ENCODE measurements at places on chromosomes 13 and 19.
A peak's percentile ranks its signal among the peaks of the same experiment; 100 is the strongest.

DNA sequence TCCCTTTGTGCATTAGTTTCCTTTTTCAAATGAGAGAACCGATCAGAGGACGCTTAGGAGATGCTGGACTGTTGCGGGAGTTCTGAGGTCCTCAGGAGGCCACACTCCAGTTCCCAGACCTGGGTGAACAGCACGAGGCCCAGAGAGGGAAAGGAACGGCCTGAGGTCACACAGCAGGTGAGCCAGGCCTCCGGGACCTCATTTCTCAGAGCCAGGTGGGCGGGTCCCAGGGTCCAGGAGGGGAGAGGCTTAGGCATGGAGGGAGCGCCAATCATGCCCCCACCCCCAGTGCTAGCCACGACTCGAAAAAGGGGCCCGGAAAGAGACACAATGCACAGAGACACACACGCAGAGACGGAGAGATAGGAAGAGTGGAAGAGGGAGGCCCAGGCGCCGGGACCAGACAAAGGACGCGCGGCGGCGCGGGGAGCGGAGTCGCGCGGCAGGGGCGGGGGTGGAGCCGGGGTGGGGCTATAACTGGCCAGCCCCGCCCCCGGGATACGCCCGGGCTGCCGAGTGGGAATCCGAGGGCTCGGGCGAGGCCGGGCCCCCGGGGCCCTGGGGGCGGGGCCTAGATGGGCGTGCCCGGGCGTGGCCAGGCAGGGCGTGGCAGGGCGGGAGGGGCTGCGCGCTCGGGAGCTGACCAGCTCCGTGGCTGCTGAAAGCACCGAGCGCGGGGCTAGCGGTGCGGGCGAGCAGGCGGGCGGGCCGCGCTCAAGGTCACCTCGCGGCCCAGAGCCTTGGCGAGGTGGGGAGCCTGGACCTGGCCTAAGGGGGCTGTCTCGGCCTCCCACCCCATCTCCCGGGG lies 1.6 kb downstream of the ELAVL3 start:
- no peak for DNase-seq

DNA sequence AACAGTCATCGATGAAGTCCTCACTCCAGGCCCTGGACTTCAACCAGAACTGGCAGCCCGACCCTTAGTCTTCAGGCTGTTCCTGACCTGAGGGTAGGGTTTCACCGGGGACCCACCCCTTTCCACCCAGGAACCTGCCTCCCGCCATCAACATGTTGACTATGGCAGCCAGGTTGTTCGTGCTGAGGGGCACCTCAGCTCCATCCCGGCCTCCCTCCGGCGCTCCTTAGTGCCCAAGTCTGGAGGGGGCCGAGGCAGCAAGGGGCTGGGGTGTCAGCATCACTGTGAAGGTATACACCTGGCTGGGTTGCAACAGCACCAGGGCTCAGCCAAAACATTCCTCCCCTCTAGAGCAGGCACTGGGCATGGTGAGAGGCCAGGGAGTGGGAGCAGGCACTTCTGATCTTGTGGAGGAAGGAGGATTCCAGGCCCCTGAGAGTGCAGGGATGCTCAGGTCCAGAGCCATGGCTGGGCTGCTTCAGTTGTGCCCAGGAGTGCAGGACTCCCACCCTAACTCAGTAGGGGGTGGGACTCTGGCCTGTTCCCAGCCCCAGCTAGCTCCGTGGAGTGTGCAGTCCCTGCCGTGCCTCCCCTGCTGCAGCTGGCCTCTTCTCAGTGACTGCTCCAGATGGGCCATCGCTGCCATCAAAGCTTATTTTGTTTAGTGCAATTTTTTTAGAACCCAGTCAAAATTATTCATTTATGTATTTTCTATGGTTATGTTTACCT lies 1445.9 kb downstream of the PCDH9 start:
- no peak for DNase-seq

GRCh38 chr13:112843392-112844111 lies 125.5 kb upstream of the MCF2L start:
- DNase-seq: no peak

DNA sequence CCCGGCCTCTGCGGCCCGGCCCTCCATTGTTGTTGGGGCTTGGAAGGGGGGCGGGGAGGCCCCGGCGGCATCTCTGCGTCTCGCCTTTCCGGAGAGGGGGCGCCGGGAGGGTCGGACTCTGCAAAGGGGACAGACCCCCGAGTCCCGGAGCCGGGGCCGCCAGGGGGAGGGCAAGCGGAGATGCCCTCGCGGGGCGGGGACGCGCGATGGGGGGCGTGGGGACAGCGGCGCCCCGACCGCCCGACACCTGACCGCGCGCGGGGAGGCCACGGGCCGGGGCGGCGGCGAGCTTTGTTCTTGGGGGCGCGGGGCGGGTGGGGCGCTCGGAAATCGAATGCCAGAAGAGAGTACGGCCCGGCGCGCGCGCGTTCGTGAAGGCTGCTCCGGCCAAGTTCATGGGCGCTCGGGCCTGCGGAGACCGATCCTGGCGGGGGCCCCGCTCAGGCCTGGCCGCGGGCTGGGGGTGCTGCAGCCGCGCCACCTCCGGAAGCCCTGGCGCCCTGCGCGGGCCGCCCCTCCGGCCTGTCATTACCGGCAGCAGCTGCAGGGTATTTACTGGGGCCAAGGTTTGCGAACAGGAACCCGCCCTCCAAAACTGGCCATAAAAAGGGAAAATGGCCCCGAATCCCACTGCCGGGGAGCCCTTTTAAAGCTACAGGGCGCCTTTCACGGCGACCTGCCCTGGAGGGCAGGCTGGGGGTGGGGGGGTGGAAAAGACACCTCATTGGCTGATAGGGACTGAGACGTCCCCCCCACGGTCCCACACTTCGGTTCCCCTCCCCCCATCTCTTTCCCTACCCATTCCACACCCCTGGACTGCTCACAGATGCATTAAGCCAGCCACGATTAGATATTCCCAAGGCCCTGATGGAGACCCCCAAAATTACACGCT lies 11.1 kb upstream of the NANOS3 start:
- no peak for DNase-seq

- peak; percentile 47 for DNase-seq
Observed at GRCh38 chr19:28878862-28879566, 333.9 kb downstream of the UQCRFS1 start.

GRCh38 chr13:24511816-24512196 lies 772 bp downstream of the PARP4 start:
- DNase-seq: no peak

DNA sequence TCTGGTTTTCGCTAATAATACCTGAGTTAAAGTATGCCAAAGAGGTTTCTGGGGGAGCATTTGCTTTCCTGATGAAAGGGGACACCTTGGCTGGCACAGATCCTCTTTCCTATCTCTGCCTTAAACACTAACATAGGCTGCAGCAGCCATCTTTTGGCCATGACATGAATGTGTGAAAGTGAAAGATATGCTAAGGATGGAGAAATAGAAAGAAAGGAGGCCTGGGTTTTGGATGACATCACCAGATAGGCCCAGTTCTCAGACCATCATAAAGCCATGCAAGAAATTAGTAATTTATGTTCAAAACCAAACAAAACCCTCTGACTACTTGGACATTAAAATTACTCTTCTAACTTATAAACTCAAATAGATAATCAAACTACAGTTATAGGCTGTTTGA lies 279.7 kb downstream of the COG6 start:
- DNase-seq: no peak

DNA sequence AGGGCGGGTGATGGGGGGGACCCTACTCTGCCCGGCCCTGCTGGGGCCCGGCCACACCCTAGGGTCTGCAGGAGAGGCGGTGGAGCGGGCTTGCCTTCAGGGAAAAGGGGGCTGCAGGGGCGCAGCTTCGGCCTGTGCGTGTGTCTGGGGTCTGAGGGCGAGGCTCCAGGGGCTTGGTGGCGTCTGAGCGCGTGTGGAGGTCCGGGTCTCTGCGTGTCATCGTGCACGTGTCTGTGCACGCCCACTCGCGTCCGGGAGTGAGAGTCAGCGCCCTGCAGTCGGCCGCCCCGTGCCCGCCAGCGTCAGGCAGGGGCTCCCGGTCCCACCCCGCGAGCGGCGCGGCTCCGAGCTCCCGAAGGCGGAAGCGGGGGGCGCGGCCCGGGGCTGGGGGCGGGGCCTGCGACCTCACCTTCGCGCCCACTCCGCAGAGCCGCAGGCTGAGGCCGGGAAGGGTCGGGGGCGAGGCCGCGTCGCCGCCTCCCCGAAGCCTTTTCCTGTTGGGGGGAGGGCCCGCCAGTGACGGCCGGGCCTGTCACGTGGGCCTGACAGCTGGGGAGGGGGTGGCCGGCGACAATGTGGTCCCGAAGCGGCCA lies at the start of gene ARHGAP45:
TSS of gene ARHGAP45 (plus strand) at position 420 of the 593 bp plus-strand sequence. CDS start 239 bp downstream, outside the sequence.
- DNase-seq: peak; percentile 86

DNA sequence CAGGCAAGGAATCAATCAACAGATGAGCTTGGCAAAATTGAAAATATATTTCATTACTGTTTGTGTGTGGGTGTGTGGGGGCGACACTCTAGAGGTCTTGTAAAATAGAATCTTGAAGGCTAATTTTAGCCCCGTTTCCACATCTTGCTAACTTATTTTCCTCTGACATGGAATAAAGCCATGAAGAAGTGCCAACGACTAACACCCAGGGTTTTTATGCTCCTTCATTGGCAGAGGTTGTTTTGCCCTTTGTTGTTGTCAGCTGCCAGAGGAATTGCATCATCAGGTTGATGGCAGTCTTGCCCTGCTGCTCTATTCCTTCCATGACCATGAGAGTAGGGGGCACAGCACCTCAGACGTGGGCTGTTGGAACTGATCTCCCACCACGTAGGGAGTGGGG lies 30.6 kb upstream of the FAM216B start:
- no peak for DNase-seq

Measured in CD4-positive, alpha-beta T cell treated with Interleukin-4 for 4 hours (primary cell).